ENCODE measurements at places on chromosomes 1 and 21.

- no peak for DNase-seq
These were observed 174.1 kb downstream of the LBR start for GRCh38 chr1:225253784-225254183.

DNA sequence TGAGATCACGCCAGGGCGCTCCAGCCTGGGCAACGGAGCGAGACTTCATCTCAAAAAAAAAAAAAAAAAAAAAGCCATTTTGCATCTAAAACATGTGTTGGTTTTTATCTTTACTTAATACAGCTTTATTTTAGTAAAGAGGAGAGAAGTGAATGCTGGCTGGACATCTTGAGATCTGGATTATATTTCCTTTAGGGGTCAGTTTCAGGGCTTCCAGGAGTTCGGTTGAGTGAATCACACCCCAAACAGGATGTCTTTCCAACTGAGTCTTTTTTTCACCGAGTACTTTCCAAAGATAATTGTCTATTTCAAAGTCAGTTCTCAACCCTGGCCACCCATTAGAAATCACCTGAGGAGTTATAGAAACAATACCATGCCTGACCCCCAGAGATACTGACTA is 16.6 kb upstream of the IPP start:
- DNase-seq: no peak

DNA sequence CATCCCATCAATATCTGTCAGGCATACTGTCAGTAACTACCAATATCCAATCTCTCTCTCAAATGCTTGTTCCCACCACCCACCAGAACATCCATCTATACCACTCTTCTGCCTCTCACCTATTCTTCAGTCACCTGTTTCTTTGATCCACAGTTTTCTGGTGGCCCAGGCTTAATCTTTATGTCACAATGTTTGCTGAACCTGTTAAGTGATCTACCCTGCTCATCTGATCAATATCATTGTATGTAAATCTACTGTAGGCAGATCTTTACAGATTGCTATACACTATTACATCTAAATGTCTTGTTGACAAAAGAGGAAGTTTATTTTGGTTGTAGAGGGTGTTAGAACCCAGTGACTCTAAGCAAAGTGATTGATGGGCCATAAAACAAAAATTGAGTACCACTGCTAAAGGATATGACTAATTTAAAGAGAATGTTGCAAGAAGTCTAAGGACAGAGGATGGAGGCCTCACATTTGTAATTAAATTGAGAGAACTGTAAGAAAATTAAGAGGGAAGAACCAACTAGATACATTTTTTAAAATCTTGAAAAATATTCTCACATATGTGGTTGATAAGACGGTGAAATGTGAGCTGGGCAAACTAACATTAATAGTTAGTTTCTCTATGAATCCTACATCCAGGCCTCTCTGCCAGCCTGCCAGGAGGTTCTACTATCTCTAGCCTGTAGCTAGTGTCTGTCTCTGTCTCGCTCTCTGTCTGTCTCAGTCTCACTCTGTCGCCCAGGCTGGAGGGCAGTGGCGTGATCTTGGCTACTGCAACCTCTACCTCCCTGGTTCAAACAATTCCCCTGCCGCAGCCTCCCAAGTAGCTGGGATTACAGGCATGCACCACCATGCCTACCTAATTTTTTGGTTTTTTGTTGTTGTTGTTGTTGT is 34.1 kb downstream of the EGLN1 start:
- no peak for DNase-seq

DNA sequence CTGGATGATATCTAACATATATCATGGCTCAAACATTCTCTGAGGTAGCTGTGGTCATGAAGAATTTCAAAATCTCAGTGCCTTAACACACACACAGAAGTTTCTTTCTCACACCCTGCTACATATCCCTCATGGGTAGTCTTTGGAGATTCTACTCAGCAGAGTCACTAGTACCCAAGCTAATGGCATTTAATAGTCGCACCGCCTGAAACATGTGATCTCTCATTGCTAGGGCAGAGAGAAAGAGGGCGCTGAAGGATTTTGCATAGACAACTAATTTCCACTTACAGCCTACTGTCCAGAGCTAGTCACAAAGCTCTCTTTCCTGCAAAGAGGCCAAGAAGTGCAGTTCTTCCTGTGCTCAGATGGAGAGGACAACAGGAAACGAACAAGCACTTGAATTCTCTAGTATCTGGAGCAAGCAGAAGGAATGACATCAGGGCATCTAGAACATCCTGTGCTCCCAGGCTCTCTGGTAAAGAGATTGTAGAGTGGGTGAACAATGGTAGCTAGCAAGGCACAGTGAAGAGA is 183.4 kb upstream of the PTBP2 start:
- DNase-seq: no peak

DNA sequence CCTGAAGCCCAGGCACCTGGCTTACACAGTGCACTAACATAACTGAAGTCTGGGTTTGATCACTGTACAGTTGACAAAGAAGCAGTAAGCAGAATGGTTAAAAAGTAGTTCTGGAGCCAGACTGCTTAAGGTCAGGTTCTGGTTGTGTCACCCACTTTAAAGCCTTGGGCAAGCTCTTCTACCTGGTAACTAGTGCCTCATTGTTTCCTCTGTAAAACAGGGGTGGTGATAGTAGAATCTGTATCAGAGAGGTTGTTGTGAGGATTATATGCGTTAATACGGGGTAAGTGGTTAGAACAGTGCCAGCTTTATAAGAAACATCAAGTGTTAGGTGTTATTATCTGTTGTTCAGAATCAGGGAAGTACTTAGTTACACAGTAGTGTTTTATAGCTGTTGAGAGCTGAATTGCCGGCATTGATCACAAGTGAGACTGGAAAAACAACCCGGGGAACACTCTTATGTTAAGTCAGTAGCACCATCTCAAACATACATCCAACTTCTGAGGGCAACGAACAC is 3.7 kb downstream of the BACH1 start:
- no peak for DNase-seq

- no peak for DNase-seq
These were observed 1.8 kb downstream of the ARF1 start for GRCh38 chr1:228084325-228084724.

- no peak for DNase-seq
These were observed 4.7 kb upstream of the ADARB1 start for GRCh38 chr21:45069711-45070110.

- DNase-seq: no peak
These were observed 17.4 kb downstream of the TNFRSF1B start for GRCh38 chr1:12184008-12184681.

DNA sequence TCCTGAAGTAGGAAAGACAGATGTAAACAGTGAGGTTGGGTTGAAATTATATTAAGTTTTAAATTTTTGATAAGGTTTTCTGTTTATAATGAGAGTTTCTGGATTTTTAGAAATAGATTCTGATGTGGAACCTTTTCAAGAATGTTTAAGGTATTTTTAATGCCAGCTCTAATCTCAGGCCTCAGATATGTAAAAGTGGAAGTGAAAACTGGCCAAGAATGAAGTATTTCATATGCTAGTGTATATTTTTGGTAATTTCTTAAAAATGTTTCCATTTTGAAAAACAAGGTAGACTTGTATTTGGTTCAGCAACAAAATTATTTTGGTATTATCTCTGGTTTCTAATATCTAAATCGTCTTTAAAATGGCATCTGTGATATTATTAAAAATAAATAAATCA is 14.4 kb downstream of the IFNAR1 start:
- no peak for DNase-seq

- no peak for DNase-seq
These were observed 2.4 kb downstream of the S100A5 start for GRCh38 chr1:153538315-153538821.

DNA sequence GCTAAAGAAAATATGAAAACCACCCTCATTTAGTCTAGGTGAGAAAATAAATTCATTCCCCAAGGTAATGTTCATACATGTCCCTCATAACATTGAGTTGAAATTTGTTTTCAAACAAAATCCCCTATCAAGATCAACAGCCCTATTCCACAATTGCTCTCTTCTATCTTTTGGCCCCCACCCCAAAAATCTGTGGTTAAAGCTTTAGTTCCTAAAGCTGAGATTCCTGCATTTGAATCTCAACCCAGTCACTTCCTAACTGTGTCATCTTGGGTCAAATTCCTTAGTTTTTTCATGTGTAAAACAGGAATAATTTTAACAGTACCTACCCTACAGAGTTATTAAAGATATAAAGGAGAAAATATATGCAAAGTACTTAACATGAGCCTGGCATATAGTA is 22.0 kb downstream of the KIAA0319L start:
- no peak for DNase-seq

DNA sequence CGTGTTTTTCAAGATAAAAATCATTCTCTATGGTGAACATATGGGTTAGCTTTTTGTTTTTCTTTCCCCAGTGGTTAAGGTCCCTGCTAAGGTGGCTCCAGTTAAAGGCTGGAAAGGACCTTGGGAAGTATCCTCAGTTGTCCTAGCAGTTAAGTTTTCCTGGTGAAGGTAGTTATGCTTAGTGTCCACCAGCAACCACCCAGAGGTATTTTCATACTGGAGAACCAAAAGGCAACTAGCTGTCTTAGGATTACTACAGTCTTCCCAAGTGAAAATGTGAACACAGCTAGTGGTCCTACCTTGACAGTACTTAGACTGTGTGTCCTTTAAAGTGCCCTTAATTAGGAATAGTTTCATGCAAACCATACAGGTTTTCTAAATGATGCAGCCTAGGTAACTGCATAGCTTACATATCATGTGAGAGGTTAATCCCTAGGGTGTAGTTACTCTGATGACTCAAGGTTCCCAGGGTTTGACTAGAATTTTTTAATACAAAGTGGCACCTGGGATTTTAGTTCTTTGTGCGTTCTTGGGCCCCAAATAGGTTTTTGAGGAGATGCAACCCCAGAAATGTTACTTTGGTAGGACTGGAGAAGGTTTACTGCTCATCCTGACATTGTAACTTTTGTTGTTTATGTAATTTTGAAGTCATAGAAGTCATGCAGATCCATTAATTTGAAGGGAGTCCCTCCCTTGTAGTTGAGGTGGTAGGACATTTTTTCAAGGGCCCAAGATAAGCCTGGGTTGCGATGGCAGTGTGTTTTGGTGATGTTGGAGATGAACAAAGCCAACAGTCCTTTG is 36.5 kb downstream of the YY1AP1 start:
- DNase-seq: no peak

DNA sequence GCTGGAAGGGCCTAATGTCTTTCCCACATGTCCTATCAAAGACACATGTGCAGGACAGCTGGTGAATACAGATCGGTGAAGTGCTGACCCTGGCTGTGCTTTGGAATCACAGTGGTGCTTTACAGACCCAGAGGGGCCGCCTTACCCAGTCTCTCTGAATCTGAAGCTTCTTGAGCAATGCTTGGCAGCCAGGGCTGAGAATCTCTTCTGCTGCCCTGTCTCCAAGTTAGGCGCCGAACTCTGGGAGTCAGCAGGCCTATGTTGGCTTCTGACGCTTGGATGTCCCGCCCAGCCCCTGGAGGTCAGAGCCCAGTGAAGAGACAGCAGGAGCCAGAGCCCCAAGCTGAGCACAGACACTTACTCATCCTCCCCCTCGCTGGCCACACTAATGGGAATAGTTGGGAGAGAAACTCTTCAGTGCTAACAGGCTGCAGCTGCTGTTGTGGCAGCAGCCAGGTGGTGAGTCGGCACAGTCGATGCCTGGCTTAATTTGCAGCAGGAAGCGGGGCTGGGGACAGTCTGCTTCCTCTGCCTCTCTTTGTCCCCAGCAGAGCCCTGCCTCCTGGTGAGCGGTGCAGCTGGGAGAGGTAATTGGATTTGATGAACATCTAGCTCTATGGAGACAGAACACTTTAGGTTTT is 68.1 kb downstream of the URB2 start:
- DNase-seq: no peak

DNA sequence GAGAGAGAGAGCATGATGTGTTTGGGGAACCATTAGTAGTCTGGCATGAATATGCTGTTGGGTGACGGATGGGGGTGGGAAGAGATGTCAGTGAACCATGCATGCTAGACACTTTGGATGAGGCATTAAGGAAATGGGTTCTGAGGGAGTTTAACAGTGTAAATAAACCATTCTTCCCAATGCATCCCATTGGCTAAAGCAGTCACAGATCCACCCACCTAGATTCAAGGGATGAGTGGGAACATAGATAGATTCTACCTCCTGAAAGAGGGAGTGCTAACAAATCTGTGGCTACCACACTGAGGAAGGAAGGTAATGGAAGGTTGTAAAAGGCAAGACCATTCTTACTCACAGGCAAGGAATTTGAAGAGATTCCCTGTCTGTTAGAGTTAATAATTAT is 129.8 kb upstream of the CACNA1E start:
- DNase-seq: no peak

DNA sequence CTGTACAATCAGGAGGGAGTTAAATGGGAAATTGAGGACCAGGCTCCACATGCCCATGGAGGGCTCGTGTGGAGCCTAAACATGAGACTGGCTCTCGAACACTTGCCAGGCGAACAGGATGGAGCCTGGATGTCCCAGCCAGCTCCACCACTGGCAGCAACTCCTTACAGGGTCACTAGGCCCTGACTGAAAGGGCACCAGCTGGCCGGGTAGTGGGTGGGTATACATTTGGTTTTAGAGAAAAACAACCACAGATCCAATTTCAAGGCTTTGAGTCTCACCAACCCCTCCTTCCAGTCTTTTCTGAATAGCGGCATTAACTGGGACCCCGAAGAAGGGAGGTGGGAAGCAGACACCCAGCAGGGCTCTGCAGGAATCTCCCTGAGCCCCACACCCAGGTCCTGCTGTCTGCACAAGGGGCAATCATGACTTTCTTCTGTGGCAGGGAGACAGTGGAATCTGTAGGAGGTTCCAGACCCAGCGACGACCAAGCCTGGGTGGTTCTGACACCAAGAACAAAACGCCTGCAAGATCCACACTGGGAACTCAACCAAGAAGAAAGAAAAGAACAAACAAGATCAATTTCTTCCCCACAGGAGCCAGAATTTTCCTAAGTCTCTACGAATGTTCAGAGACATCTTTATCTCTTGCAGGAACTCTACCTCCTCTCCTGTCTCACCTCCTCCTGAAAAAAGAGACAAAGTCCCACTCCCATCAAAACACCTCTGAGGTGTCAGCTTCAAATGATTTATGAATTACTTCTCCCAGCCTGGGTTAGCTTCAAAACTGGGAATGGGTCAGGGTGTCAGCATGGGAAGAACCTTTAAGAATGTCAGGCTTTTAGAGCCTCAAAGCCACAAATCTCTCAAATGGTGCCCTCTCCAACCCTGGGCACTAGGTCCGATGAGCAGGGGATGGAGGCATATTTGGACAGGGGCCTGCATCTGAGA is 26.5 kb upstream of the SRP9 start:
- DNase-seq: no peak

GRCh38 chr1:8040586-8040985 is 14.5 kb upstream of the ERRFI1 start:
- no peak for DNase-seq

DNA sequence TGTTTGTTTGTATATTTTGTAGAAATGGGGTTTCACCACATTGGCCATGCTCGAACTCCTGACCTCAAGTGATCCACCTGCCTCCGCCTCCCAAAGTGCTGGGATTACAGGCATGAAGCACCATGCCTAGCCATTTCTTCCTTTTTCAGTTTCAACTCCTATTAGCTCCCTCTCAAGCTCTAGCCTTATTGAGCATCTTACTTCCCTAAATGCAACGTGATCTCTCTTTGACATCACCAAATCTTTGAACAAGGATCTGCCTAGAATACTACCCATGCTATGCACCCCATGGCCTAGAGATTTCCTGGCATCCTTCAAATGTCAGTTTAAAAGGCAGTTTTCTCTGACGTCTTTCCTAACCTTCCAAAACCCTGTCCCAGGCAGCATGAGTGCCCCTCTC is 91.1 kb upstream of the NR5A2 start:
- no peak for DNase-seq

Measured in stimulated activated CD8-positive, alpha-beta memory T cell treated with anti-CD3 and anti-CD28 coated beads, Interleukin-15, amount 100 ng/mL, for 4 hours (primary cell).